ENCODE measurements at places on chromosomes 12 and 14.

- DNase-seq: peak; percentile 59
Observed at GRCh38 chr12:124391340-124392261, 96.7 kb downstream of the RFLNA start.

GRCh38 chr14:23663711-23664110, 27.5 kb downstream of the DHRS2 start:
- no peak for DNase-seq

GRCh38 chr14:32460267-32460666, 131.2 kb downstream of the AKAP6 start:
- no peak for DNase-seq

- peak; percentile 81 for DNase-seq
Observed at GRCh38 chr12:48996794-48997718, 2.1 kb downstream of the DDN start.

GRCh38 chr12:152440-152839, 61.5 kb downstream of the SLC6A12 start:
- no peak for DNase-seq

DNA sequence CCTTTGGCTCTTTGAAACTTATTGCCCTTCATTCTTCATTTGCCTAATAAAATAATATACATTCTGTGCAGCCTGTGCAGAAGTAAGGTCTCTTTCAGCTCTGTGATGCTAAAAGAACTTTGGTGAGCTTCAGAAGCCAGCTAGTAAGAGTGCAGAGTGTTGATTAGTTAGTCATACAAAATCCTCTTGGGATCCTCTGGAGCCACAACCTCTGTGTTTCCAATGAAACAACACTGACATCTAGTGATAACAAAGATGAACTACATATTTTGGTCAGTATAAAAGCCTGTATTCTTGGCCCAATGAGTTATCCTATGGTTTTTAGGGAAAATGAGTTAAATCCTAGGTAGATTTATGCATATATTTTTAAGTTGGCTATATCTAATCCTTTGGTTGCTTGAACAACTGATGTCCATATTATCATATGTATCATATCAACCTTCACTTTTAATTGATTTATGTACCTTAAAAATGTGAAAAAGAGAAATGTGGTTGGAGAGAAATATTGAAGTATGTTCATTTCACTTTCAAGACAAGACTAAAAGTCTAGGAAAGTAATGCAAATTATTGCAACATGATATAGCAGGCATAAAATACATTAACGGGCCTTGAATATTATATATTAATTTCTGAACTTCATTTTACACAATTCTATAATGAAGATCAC, 158.4 kb downstream of the KLHL28 start:
- DNase-seq: peak; percentile 67

GRCh38 chr12:130338794-130339601, 1.3 kb downstream of the PIWIL1 start:
- no peak for DNase-seq

GRCh38 chr14:74973905-74974363, 18.5 kb upstream of the PGF start:
- no peak for DNase-seq

DNA sequence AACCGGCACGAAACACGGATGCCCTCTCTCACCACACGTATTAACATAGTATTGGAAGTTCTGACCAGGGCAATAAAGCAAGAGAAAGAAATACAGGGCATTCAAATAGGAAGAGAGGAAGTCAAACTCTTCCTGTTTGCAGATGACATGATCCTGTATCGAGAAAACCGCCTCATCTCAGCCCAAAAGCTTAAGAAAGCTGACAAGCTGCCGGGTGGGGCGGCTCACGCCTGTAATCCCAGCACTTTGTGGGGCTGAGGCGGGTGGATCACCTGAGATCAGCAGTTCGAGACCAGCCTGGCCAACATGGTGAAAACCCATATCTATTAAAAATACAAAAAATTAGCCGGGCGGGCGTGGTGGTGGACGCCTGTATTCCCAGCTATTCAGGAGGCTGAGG, 17.7 kb downstream of the OR6S1 start:
- no peak for DNase-seq

- DNase-seq: no peak
Observed at GRCh38 chr12:122965321-122965751, 927 bp downstream of the ABCB9 start.

DNA sequence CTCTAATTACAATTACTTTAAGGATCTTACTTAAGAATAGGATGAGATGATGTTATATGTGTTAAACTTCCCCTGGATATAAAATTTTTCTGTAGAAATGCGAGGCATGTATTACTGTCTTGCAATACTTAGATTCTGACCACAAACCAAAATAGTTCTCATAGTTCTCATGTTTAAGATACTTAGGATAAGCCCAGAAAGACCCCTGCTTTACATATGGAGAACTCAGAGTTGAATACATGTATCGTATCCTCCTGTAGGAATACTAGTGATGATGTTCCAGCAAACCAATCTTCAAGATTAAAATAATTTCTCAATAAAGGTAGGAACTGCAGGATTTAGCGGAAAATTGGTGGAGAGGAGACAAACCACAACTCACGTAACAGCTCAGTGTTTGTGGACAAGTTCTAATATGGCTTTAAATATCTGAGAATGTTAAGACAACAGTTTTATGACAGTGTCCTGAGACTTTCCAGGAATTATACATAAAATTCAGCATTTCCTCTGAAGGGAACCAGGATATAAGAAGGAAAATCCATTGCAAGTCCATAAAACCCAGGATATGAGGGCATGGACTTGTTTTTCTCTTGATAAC, 114.7 kb upstream of the CRY1 start:
- no peak for DNase-seq

DNA sequence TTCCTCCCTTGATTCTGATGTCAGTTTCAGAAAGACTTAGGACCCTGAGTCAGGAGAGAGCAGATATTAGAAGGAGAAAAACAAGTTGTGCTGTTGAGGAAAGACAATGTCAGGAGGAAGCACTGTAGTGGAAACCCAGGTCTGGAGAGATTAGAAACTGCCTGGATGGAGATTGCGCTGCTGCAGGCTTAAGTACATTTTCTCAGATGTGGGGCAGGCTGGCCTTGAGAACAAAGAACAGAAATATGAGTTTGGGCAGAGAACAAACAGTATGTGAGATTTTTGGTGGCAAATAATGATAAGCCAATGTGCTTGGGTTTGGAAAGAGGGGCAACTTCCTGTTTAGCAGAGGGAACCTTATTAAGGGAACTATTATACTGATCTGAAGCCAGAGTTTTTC, 74.3 kb upstream of the PRMT8 start:
- DNase-seq: no peak

DNA sequence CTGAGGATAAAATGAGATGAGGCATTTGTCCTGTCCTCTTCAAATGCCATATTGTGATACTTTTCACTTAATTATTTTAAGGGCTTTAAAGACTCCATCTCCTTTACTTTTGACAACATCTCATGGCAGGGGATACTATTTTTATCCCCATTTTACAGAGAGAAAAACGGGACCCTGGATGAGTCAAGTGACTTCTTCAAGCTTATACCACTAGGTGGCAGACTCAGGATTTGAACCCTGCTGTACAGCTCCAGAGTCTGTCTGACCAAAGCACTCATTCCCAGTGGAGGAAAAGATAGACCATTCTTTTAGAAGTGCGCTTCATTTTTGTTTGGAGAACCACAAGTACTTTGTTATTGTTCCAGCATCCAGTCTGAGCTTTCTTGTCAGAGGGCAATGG, 1.7 kb upstream of the SMOC1 start:
- DNase-seq: no peak

- peak; percentile 59 for DNase-seq
Observed at GRCh38 chr12:103833095-103833775, 7.8 kb downstream of the NT5DC3 start.

- no peak for DNase-seq
Observed at GRCh38 chr14:63475761-63476160, 67.4 kb downstream of the PPP2R5E start.

GRCh38 chr12:119602734-119603094, 9.1 kb downstream of the TMEM233 start:
- DNase-seq: no peak

DNA sequence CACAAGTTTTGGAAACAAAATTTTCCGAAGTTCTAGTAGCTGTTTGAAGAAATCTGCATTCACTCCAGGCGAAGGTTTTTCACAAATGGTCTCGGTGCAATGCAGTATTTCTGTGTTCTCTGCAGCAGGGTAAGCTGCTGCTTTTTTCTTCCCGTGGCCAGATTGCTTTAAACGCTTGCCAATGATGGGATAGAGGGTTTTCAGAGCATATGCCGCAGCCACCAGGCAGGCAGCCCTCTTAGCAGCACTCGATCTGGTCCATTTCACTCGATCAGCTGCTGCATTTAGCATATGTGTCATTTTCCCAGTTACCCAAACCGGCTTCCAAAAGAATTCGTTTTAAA, 315 bp downstream of the ABCD2 start:
- no peak for DNase-seq

DNA sequence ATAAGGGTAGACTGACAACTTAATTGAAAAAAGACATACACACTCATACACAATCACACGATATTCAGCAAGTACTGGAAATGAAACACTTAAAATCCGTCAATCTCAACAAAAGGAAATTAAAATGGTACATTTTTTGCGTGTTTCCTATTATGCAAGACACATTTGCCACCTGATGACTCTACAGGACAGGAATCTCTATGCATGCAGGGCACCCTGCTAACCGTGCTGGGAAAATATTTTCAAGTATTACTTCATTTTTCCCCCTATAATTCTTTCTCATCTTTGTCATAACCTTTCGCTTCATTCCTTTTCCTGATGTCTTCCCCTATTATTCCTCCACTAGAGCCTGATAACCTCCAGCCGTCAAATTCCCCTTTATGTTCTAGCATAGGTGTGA, 150.2 kb downstream of the TMEM132D start:
- no peak for DNase-seq

GRCh38 chr14:103692159-103692558, 23.1 kb downstream of the XRCC3 start:
- DNase-seq: no peak

DNA sequence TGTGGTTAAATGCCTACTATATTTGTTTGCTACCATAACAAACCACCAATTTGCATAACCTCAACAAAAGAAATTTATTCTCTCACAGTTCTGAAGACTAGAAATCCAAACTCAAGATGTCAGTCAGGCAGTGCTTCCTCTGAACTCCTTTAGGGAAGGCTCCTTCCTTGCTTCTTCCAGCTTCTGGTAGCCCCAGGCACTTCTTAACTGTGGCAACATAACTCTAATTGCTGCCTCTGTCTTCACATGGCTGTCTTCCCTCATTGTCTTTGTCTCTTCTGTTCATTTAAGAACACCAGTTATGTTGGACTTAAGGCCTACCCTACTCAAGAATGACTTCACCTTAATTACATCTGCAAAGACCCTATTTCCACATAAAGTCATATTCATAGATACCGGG, 206.9 kb downstream of the SYT1 start:
- DNase-seq: no peak

GRCh38 chr14:97977651-97978261, 1180.6 kb downstream of the VRK1 start:
- peak; percentile 7 for DNase-seq

DNA sequence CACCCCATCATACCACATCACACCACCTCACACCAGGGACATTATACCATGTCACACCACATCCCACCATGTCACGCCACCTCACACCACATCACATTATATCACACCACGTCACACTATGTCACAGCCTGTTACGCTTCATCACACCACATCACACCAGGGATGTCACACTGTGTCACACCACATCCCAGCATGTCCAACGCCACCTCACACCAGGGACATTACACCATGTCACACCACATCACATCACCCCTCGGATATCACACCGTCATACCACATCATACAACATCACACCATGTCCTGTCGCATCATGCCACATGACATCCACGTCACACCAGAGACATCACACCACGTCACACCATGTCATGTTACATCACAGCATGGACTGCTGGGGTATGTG, 235.5 kb downstream of the TMEM121 start:
- DNase-seq: no peak

- no peak for DNase-seq
Observed at GRCh38 chr12:38875586-38876228, 29.7 kb downstream of the CPNE8 start.

GRCh38 chr12:67671419-67671818, 22.9 kb downstream of the DYRK2 start:
- no peak for DNase-seq

GRCh38 chr12:3988519-3989217, 115.5 kb upstream of the PARP11 start:
- DNase-seq: no peak
